ENCODE measurements at places on chromosomes 2 and 18.

DNA sequence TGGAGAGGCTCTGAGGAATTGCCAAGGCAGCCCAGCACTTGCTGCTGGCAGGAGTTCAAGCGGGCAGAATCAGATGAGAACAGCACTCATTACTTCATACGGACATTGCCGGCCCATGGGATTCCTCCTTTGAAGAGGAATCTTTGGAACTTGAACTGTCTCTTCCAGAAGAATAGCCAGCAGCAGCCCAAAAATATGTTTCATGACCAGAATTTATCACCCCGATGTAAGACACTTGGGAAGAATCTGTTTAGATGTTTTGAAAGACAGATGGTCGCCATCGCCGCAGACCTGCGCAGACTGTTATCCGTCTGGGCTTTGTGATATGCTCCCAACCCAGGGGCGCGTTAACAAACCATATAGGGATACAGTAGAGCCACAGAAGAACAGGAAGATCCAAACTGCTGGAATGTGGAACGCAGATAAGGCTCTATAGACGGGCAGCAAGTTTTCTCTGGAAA lies 3.7 kb upstream of the ADI1 start:
- DNase-seq: no peak

DNA sequence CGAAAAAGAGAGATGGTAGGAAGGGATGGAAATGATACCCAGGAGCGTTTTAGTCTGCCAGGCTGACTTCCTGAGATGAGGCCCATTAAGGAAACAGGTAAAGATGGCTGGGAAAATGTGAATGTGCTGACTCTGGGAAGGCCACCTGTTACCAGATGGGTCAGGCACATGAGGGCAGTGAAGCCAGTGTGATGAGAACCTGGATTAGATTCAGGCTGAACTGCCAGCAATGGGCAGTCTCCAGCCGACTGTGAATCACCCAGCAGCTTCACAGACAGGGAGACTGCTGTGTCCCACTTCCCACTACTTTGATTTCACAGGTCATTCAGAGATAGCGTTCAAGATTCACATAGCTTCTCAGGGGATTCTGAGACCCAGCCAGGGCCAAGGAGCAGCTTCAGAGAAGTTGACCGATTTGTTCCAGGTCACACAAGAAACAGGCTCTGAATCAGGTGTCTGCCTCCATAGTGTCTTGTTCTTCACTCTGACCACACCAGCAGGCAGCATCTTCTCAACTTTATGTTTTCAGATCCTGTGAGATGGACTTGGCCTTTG lies 26.4 kb downstream of the CAPN13 start:
- DNase-seq: no peak

DNA sequence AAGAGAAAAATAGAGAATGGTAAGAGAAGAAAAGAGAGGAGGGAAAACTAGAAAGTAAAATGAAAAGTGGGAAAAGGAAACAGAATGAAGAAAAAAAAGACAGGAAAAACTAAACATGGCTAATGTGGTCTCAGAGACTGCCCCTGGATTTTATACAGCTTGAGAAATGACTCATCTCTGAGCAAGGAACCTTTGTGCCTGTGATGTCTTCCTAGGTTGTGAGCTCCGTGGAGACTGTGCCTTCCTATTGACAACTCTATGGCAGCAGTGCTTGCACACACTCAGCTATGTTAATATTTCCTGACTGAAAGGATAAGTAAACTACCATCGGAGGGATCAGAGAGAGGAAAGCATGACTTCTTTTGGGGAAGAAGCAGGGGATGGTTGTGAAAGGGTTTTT lies 203.8 kb downstream of the RDH14 start:
- DNase-seq: no peak

- peak; percentile 21 for DNase-seq
These were observed 1.6 kb upstream of the MTA3 start for GRCh38 chr2:42566837-42567321.

DNA sequence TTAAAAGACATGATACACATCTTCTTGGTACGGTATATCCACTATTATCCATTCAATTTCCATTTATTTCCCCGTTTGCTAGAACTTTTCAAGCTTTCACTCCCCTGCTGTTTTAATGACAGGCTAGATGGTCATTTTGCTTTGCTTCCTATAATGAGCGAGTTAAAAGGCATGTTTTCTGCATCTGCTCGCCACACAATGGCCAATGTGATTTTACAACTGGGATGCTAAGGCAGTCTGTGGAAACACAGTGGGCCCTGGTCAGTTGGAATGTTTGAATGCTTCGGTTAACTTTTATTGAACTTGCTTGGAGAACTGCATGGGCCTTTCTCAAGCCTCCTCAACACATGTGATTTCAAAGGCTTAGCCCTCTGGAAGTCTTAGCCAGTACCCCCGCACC lies 48.4 kb upstream of the TNP1 start:
- no peak for DNase-seq

GRCh38 chr2:238159661-238160205 lies 963 bp downstream of the ERFE start:
- no peak for DNase-seq

- DNase-seq: no peak
These were observed 51.0 kb downstream of the MOGAT1 start for GRCh38 chr2:222722327-222722946.

DNA sequence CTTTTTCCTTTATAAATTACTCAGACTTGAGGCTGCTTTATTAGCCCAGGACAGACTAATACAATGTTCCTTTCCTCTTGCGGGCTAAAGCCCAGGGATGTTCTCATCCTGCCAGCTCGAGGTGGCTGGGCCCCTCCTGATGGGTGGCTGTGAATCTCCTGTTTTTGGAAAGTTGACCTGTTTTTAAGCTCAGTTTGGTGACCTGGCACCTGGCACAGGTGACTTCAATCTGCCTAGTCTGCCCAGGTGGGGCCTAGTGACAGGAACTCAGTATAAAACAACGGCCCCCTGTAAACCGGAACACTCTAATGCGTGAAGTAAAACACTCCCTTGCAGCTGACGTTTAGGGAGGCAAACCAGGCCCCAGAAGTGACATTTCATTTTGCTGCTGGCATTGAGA lies 92.7 kb upstream of the SNTG2 start:
- DNase-seq: no peak

GRCh38 chr2:160940699-160941098 lies 219.5 kb upstream of the TANK start:
- no peak for DNase-seq

GRCh38 chr18:49529596-49529995 lies 32.3 kb upstream of the LIPG start:
- DNase-seq: no peak

GRCh38 chr2:22697054-22697788 lies 687.8 kb upstream of the KLHL29 start:
- DNase-seq: no peak

GRCh38 chr2:25030702-25031101 lies 11.2 kb upstream of the EFR3B start:
- DNase-seq: peak; percentile 85

DNA sequence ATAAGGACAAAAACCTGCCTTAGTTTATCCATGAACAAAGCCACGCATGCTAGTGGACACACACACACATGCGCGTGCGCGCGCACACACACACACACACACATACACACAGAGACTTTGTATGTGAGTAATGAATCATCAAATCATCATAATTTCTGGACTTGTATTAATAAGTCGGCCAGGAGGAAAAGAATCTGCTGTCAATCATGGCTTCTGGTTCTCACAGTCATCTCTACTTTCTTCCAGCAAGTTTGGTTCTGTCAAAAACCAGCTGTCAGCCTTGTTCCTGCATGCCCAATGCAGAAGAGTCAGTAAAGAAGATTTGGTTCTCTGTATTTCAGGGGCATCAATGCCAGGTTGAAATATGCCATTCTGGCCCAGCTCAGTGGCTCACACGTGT lies 1.1 kb upstream of the TTR start:
- no peak for DNase-seq
